Activated CD4-positive, alpha-beta memory T cell treated with anti-CD3 and anti-CD28 coated beads for 36 hours (primary cell): ENCODE measurements at places on chromosomes 4 and X.
A peak's percentile ranks its signal among the peaks of the same experiment; 100 is the strongest.

DNA sequence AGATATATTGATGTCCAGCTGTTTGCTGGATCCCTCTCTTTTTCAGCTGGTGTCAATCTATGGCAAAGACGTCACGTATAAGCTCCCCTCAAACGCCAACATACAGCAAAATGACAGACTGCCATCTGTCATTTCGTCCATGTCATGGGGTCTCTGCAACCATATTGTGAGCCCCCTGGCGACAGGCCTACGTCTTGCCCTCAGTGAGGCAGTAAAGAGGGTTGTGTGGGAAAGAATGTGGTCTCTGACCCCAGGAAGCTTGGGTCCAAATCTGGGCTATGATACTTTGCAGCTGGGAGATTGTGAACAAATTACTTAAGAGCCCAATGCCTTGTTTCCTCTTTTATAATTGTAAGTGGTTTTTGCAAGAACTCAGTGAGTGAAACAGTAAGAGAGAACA, 7.4 kb downstream of the SUPT20HL2 start:
- DNase-seq, result no peak

DNA sequence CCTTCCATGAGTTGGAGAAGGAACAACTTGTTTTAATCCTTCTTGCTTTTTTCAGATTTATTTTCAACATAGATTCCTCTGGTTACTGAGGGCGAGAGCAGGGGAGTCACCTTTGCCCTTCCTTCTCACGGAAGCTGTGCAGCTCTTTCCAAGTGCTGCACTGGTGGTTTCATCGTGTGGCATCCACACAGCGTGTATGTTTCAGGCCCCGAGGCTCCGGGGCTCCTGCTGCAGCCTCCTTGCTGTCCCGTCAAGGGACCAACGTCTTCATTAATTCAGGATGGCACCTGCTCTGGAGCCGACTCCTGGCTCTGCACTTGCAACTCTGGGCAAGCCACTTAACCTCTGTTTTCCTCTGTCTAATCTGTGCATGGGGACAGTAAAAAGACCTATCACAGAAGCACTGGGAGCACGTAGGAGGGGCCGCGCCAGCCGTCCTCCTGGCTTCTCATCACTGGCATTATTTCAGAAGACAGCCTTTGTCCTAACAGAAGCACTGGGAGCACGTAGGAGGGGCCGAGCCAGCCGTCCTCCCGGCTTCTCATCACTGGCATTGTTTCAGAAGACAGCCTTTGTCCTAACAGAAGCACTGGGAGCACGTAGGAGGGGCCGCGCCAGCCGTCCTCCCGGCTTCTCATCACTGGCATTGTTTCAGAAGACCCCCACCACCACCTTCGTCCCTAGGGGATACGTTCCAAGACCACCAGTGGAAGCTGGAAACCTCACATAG, 117.8 kb upstream of the NKX1-1 start:
- no peak for DNase-seq

- no peak for DNase-seq
These were observed 38.7 kb downstream of the NLGN3 start for GRCh38 chrX:71183341-71183740.

GRCh38 chr4:121253961-121254360, 89.8 kb upstream of the TNIP3 start:
- peak; percentile 19 for DNase-seq

GRCh38 chr4:26813698-26814097, 46.9 kb upstream of the STIM2 start:
- no peak for DNase-seq

DNA sequence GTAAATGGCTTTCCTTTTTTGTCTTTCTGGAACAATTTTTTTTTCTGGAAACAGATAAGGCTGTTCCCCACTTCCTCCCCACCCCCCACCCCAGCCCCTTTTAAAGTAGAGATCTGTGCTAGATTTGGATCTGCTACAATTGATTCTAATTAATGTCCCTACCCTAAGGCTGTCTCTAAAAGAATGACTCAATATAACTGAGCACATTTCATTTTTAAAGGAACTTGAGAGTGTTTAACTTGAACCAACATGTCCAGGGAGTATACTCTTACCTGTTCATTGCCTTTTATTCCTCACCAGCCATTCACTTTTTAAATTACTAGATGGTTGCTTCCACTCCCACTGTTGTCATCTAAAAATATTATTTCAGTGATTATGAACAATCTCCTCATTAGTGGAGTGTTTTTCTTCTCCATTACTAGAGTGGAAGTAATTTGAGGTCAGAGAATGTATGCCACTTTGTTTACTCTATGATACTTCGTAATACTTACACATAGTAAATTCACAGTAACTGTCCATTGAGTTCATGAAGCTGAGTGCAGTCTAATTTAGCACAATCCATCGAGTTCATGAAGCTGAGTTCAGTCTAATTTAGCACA, 14.1 kb upstream of the CNOT6L start:
- no peak for DNase-seq

DNA sequence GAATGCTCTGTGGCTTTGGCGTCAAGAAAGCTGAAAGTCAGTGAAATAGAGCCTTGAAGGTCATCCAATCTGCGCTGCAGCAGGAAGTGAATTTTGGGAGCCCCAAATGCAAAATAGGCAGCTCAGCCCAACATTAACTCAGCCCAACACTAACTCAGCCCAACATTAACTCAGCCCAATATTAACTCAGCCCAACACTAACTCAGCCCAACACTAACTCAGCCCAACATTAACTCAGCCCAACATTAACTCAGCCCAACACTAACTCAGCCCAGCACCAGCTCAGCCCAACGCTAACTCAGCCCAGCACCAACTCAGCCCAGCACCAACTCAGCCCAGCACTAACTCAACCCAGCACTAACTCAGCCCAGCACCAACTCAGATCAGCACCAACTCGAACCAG, 71.5 kb downstream of the SORBS2 start:
- no peak for DNase-seq

GRCh38 chr4:126604268-126604867, 1028.4 kb upstream of the INTU start:
- DNase-seq, result no peak

DNA sequence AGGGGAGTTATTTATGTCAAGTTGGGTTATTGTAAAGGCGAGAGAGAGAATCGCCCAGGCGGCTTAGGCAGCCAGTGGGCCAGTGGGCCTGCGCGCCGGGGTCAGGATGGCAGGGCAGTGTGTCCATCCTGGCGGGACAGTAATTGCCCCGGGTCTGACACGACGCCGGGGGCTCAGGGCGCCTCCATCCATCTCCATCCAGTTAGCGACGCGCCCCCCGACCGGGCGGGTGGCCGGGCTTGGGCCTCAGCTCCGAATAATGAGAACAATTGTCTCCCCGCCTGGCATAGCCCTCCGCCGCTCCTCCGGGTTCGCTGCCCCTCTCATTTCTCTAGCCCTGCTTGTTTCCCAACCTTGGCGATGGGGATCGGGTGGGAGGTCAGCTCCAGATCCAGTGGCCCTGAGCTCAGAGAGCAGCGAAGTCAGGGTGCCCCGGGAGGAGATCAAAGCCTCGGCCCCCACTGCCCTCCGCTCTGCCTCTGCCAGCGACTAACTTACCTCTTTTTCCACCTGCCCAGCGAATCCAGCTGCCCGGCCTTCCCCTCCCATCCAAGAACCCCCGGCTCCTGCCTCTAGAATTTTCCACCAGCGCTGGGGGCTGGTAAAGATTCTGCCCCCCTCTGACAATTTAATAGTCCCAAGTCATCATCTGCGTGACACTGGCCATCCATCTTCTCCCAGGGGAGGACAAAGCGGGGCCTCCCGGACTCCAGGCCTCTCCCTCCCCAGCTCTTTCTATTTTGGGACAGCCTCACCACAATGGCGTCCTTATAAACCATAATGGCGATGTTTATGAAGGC, 56.9 kb upstream of the TMEM33 start:
- DNase-seq, result no peak

- DNase-seq, result peak; percentile 97
These were observed at the start of gene EBP for GRCh38 chrX:48521353-48522243. EBP (plus strand) TSS chrX:48521808; CDS start chrX:48523772, 1,964 bp downstream.

DNA sequence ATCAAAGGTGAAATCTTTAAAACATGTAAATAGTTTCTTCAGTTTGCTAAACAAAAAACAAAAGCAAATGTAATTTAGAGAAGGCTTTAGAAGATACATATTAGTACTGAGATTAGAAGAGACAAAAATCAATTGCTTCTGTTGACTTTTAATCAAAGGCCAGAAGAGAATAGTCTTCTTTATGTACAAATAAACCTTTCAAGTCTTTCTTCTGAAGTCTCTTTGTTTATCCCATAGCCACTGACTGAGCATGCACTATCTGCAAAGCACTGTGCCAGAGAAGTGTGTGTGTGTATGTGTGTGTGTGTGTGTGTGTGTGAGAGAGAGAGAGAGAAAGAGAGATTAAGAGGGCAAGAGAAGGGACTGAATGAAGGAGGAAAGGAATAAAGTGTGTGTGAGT, 198.4 kb downstream of the GLUD2 start:
- DNase-seq, result no peak

GRCh38 chr4:147840838-147841738, 109.2 kb downstream of the ARHGAP10 start:
- DNase-seq, result no peak

DNA sequence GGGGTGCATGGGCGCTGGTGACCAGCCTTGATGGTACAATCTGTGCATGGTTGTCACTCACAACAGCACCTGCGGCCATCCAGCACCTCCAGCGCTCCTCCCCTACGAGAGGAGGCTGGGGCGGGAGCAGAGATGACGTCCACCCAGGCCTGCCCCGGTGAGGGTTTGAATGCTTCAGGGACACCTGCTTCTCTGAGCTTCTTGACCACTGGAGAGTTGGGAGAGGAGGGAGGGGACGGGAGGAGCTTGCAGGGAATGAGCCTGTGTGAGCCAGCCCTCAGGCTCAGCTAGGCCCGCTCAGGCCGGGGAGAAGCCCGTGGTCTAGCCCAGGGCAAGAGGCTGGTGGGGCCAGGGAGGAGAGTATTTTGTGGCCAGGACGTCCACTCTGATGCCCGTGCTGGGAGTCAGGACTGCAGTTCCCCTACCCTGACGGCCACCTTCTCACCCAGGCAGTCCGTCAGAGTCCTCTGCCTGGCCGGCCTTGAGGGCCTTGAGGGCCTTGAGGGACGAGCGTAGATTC, 59.2 kb downstream of the CPZ start:
- no peak for DNase-seq

DNA sequence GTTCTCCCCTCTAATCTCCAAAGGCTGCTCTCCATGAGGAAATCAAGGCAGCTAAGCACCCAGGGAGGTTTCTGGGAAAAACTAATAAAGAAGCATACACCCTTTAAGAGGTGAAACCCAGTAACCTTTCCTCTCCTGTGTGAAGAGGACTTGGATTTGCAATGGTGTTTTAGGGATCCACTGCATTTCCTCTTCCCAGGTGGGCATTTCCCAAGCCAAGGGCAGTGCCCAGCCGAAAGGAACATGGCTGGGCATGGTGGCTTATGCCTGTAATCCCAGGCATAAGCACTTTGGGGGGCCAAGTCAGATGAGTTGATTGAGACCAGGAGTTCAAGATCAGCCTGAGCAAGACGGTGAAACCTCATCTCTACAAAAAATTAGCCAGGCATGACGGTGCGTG, 5.4 kb upstream of the ZNF185 start:
- no peak for DNase-seq

- peak; percentile 53 for DNase-seq
These were observed 35.8 kb downstream of the RHOH start for GRCh38 chr4:40232610-40233009.

DNA sequence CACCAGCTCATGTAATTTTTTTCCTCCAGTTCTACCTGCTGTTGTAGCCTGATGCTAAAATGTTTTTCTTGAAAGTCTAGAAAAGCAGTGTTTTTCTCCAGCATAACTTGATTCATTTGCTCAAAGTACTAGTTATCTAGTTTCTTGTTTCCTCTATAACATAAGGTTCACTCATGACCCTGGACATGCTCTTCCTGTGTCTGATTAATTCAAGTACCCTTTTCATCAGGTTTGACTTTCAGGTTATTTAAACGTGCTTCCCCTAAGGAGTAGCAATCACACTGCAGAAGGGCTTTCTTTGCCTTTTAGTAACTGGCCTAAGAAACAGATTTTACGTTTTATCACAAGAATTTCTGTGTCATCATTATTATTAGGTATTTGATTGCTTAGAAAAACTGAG, 66.8 kb upstream of the EGFL6 start:
- DNase-seq, result no peak

GRCh38 chrX:153649178-153649914, 2.3 kb downstream of the DUSP9 start:
- peak; percentile 49 for DNase-seq

- DNase-seq, result no peak
These were observed 56.4 kb upstream of the DDX60 start for GRCh38 chr4:168374772-168375523.

DNA sequence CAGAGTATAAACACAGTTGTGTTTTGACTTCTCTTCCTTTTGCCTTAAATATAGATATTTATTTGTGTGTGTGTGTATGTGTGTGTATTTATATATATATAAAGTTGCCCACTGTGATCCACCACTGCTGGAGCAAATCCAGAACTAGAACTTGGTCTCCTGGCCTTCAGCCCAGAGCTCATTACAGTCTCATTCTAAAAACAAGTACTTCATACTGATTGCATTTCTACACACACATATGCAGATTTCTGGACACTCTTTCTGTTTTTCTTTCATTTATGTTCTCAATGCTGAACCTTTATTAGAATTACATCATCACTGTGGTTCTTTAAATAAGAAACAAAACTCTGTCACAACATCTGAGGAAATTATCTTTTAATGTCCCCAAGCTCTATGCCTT, 381 bp downstream of the TXK start:
- DNase-seq, result no peak

GRCh38 chr4:29983890-29984289, 736.3 kb upstream of the PCDH7 start:
- no peak for DNase-seq

- peak; percentile 12 for DNase-seq
These were observed 42.9 kb downstream of the NDST3 start for GRCh38 chr4:118076958-118077766.

DNA sequence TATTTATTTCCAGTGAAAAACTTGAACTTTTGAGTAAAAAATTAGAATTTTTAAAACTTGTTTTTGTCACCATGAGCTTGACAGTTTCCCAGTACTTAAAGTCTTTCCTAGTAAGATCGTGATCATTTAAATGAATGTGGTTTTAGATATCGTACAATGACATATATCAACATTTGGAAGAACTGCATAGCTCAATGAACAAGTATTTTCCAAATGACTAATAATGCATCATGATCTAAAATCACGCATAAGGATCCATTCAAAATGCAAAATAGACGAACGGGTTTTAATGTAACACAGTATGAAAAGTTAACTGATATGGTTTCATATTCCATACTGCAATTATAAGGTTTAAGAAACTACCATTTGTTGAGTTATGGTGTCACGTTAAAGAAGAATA, 4.1 kb upstream of the NDNF start:
- no peak for DNase-seq

DNA sequence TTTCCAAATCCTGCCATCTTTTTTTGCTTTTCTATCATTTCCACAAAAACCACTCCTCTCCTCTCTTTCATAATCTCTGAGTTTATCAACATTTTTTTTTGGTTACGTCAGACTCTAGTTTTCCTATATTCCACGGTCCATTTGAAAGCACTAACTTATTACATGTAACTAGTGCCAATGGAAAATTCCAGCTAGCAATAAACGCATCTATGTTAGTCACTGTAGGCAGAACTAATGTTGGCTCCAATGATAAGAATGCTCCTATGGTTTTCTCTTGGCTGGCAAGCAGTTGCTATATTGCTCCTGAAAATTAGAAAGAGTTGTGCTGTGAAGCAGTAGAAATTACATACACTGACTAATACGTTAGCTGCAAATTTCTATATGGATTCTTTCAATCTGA, 634.6 kb upstream of the FTHL17 start:
- no peak for DNase-seq
